Stimulated activated CD4-positive, alpha-beta T cell treated with anti-CD3 and anti-CD28 coated beads, Interleukin-15, amount 100 ng/mL, for 1 hour (primary cell): ENCODE measurements at places on chromosomes 7 and 10.

DNA sequence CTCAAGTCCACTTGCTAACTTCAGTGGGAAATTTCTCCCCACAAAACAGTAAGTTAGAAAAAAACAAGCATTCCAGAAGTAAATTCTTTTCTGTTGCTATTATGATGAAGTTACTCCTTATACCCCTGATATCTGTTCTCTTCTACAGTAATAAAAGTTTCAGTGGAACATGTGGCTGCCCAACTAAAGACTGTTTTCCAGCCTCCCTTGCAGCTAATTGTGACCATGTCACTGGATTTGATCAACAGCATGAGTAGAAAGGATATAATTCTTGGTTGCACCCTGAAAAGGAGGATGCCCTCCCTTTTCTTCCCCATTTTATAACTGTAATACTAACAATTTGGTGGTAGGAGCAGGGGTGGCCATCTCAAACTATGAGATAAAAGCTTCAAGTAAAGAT lies 40.6 kb downstream of the IMMP2L start:
- no peak for DNase-seq

DNA sequence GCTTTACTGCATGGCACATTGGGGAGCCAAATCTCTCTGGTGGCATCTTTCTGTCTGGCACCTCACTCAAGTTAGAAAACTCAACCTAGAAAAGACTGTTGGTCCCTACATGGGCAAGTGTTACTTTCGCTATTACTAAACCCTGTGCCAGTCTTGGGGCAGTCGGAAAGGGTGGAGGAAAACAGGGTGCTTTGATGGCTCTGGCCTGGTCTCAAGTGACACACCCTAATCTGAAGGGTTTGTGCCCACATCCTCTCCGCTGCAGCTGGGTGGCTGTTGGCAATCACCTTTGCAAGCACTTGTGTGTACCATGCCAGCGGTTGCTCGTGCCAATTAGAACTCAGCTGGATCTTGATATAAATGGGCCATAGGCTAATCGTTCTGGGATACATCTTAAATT lies 159.8 kb upstream of the ITGB1 start:
- DNase-seq = no peak

- DNase-seq = no peak
Measured at GRCh38 chr7:6419310-6419773, 28.4 kb downstream of the DAGLB start.

- no peak for DNase-seq
Measured at GRCh38 chr10:60594476-60595051, 183.7 kb upstream of the CDK1 start.

DNA sequence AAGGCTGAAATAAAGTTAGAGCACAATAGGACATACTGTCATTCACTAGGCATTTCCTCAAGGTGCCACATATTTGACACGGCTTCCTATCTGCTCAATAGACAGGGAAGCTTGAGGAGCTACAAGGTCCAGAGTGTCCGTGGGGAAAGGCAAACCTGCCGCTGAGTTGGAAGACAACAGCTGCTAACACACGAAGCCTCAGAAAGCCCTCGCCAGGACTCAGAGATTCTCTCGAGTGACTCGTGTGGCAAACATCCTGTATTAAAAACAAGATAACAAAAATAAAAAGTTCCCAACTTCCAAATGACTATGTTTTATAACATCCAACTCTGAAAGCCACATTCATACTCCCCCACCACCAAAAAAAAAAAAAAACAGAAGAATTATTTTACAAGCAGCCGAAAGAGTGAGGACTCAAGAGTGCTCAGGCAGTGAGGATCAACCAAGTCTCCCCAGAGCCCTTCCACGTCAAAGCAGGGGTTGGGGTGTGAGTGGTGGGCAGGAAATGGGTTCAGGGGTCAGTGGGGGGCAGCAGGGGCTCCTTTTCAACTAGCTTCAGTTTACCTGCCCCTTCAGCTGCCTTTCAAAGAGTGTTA lies 67.6 kb downstream of the STK17A start:
- DNase-seq = no peak

- no peak for DNase-seq
Measured at GRCh38 chr10:75243426-75243825, 7.7 kb upstream of the COMTD1 start.

- no peak for DNase-seq
Measured at GRCh38 chr10:113047151-113047550, 97.1 kb downstream of the TCF7L2 start.

- no peak for DNase-seq
Measured at GRCh38 chr10:1664333-1664964, 72.9 kb downstream of the ADARB2 start.

GRCh38 chr10:102112210-102112817 lies 7.9 kb downstream of the LDB1 start:
- DNase-seq = no peak

GRCh38 chr10:69639291-69640195 lies 9.5 kb downstream of the FAM241B start:
- DNase-seq = peak; percentile 45

DNA sequence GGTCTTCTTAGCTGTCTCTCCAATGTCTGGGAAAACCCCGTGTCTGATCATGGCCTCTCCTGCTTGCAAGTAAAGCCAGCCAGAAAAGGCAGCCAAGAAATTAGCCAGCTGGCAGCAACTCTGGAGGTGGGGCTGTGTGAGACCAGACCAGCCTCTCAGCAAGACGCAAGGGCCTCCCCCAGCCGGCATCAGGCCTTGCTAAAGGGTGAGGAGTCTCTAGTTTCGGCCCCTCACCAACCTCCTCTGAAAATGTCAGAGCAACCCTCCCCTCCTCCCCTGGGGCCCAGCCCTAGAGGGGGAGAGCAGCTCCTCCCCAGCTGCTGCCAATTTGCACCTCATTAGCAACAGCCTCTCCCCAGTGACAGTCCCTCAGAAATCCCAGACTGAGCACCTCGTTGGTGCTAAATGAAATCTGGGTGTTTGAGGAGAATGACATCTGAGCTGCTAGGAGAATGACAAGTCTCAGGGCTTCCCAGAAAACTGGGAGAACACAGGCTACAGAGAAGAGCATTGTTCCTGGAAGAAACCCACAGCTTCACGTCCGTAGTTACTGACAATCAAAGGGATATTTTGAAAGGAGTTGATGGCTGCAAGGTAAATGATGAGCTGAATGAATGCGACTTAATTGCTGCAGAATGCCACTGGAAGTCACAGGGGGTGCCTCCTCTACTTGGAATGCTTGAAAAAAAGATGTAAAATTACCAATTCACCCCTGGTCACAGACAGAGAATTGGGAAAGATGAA lies 25.9 kb downstream of the DGKI start:
- DNase-seq = no peak

GRCh38 chr10:43202657-43203447 lies 64.0 kb downstream of the RASGEF1A start:
- no peak for DNase-seq

DNA sequence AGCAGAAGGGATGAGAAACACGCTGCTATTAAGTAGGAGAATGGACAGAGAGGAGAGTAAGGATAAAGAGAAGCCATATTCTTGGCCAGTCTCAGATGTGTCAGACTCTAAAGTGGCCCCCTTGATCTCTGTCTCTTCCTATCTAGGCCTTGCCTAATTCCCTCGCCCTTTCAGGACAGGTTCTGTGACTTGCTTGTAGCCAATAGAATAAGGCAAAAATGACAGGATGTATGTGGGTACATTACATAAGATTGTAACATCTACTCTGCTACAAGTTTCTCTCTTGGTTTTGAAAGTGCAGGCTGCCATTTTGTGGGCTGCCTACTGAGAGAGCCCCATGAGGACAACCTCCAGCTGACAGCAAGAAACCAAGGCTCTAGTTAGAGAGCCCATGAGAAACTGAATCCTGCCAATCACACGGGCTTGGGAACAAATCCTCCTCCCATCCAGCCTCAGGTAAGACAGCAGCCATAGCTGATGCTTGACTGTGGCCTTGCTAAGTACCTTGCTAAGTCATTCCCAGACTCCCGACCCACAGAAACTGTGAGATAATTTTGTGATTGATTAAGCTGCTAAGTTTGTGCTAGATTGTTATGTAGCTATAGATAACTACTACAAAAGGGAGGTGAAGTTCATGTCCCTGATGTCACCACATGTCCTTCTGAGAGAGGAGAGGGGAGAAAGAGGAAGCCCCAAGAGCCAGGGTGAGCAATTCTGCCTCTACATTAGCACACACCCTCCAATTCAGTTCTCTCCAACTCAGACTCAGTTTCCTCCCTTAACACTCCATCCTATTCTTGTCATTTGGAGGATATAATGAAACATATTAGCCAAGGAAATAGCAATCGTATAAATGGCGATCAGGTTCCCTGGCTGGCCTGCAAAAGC lies 185.5 kb downstream of the SGMS1 start:
- no peak for DNase-seq

DNA sequence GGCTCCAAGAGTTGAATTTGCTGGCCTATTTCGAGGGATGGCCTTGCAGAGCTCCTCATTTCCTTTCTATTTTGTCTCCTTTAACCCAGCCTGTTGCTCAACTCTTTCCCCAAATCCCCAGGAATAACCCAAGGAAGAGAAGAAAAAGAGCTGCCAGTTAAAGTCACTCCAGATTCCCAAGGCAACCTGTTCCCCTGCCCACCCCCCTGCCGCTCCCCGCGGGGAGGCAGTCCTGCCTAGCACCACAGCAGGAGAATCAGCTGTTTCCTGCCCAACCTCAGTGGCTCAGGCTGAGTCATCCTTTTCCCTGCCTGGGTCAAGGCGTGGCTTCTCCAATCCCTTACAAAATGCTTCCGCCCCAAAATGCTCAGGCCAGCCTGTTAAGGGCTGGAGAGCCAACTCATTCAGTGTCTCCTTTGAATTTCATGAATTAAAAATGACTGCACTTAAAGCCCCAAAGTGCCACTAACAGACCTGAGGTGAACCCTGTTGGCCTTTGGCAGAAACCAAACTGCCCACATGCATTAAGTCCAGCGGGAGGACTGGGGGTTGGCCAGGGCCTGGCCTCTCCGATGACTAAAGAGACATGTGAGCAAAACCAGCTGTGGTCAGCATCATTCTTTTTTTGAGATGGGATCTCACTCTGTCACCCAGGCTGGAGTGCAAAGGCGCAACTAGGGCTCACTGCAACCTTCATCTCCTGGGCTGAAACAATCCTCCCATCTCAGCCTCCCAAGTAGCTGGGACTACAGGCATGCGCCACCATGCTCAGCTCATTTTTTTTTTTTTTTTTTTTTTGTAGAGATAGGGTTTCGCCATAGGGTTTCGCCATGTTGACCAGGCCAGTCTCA lies 83.2 kb upstream of the KIF5B start:
- DNase-seq = no peak

DNA sequence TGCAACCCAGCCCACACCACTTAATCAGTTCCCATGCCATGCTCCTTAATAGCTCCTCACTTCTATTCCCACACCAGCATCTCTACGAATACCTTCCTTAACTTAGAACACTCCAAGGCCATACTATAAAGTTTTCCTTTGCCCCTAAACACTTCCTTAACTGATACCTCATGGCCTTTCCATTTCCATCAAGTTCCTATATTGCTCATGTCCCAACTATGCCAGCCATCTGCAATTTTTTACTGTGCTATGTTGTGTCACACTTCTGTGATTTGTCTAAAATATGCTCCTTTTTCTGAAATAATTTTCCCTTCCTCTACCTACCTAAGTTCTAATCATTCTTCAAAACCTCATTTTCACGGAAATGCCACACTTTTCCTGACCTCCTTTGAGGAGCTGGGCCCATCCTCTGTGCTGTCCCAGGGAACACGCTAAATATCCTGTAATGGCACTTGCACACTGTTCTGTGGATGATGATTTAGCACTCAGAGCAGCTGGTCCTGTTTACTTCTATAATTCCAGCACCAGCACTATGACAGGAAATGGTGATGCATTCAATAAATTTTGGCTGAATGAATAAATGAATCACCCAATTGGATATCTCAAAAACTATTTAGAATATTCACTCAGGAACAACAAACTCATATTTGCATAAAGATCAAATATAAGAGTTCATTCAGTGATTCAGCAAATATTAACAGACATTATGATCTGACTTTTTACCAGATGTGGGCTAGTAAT lies 266.5 kb upstream of the HGF start:
- DNase-seq = no peak

DNA sequence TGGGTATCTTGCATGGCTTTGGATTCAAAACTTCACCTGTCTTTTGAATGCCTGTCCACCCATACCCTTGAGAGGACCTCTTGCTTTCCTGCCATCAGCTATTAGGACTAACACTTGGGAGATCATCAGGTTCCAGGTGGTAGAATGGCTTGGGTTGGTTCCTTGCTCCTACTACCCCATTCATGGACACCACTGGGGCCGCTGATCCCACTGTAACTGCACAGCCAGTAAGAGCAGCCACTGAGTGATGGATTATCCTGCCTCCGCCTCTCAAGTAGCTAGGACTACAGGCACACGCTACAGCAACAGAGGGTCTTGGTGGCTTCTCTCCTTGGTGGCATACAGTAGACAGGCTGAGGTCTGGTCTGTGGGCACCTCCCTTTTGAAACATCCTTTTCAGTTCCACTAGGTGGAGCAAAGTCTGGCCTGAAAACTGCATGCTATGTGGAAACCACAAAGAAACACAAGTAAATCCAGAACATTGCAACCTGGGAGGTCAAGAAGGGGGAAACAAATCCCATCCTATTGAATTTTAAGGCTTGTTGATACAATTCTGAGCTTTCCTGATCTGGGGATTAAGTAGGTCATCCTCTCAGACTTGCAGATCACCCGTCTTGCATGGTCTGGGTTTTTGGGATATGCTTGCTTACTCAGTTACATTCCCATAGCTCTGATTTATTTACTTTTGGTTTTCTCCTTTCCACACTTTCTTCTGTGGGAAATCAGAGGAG lies 9.4 kb downstream of the WBP1L start:
- no peak for DNase-seq

DNA sequence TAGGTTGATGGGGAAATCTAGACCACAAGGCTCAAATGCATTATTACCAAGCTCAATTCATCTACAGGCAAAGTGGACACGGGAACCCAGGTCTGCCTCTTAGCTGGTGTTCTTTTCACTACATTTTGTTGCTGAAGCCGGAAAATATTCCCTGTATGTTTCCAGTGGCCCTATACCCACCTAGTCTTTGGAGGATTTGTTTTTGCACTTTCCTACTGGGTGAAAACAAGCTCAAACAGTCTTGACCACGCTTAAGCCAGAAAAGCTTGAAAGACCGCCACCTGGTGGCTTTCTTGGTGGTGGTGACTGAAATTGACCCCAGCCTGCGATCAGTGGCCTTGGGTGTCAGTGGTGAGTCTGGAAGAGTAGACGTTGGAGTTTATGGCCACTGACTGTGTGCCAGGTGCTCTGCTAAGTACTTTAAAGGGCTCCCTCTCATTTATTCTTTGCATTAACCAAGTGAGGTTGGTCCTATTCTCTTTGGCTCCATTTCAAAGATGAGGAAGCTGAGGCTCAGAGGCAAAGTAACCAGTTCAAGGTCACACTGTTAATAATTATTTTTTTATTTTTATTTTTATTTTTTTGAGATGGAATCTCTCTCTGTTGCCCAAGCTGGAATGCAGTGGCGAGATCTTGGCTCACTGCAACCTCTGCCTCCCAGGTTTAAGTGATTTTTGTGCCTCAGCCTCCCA lies 11.1 kb upstream of the CRTAC1 start:
- DNase-seq = no peak

GRCh38 chr7:2939193-2939885 lies 95.2 kb upstream of the GNA12 start:
- no peak for DNase-seq

GRCh38 chr10:45354261-45354660 lies 19.8 kb upstream of the ALOX5 start:
- DNase-seq = no peak

- DNase-seq = no peak
Measured at GRCh38 chr7:21374134-21374533, 53.7 kb upstream of the SP4 start.

- no peak for DNase-seq
Measured at GRCh38 chr7:116918704-116919103, 34.6 kb upstream of the ST7 start.

GRCh38 chr10:4826792-4827324 lies 851 bp downstream of the AKR1E2 start:
- no peak for DNase-seq
